ENCODE measurements at places on chromosomes 2 and 18.
A peak's percentile ranks its signal among the peaks of the same experiment; 100 is the strongest.

DNA sequence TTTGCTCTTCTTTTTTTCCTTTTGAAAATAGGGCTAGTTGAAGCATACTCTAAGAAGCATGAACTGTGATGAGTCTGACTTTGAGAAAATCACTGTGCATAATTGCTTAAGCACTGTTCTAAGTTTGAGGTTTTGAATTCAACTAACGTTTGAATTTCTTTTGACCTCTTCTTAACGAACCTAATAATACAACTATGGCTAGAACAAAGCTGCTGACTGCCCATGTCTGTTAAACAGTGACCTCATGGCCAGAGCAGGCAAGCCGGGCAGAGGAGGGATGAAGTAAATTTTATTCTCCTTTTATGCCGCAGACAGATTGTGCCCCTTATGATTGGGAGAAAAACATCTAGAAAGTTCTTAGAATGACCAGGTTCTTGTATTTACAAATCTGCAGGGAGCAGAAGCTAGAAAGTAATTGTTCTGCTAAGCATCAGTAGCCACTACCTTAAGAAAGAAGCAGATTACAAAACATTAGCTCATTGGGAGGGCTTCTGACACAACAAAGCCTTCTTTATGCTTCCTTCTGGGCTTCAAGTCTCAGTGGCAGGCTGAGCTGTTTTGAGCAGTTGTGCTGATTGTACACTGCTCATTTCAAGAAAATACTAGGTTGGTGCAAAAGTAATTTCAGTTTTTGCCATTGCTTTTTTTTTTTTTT, 97.8 kb upstream of the RASGRP3 start:
- DNase-seq = no peak

DNA sequence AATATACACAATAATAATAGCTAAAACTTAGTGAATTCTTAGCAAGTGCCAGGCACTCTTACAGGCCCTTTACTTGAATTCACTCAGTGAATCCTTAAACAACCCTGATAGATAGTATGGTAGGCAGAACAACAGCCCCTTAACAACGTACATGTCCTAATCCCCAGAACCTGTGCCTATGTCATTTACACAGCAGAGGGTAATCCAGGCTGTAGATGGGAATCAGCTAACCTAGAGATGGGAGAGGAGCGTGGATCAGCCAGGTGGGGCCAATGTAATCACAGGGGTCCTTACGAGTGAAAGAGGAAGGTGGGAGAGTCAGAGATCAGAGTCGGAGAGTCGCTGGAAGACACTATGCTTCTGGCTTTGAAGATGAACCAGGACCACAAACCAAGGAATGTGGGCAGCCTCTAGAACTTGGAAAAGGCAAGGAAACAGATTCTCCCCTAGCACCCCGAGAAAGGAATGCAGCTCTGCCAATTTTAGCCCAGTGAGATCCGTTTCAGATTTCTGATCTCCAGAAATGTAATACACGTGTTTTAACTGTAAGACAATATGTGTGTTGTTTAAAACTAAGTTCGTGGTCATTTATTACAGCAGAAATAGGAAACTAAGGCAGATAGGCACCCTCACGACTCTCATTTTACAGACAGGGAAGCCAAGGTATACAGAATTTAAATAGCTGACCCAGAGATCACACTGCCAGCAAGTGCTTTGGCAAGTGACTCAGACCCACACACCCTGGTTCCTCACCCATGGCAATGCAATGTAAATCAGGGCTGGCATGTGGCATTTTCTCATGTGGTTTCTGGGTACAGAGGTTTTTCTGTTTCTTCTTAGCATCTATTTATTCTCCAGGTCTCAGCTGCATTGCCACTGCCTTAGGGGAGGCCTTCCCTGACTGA, 68.9 kb downstream of the DOCK10 start:
- no peak for DNase-seq

GRCh38 chr2:50346629-50347357, 685.1 kb downstream of the NRXN1 start:
- DNase-seq = no peak

DNA sequence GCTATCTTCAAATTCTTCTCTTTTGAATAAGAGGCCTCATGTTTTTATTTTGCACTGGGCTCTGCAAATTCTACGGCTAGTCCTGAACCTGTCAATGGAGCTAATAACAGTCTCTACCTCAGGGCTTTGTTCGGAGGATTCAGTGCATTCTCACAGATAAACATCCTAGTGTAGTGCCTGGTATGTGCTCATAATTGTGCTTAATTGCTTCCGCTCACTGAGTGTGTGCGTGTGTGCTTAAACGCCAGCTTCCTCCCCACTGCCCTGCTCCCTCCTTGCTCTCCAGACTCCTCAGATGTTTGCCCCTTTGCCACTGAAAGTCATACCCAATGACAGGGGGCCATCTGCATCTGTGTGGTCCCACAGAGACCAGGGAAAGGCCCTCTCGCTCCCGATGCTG, 6.7 kb downstream of the GYPC start:
- no peak for DNase-seq

GRCh38 chr2:45173513-45173912, 164.3 kb upstream of the SIX2 start:
- DNase-seq = peak; percentile 84

- peak; percentile 49 for DNase-seq
Observed at GRCh38 chr2:222862106-222862908, 1.5 kb downstream of the ACSL3 start.

- DNase-seq = no peak
Observed at GRCh38 chr2:205786976-205787375, 104.7 kb downstream of the NRP2 start.

DNA sequence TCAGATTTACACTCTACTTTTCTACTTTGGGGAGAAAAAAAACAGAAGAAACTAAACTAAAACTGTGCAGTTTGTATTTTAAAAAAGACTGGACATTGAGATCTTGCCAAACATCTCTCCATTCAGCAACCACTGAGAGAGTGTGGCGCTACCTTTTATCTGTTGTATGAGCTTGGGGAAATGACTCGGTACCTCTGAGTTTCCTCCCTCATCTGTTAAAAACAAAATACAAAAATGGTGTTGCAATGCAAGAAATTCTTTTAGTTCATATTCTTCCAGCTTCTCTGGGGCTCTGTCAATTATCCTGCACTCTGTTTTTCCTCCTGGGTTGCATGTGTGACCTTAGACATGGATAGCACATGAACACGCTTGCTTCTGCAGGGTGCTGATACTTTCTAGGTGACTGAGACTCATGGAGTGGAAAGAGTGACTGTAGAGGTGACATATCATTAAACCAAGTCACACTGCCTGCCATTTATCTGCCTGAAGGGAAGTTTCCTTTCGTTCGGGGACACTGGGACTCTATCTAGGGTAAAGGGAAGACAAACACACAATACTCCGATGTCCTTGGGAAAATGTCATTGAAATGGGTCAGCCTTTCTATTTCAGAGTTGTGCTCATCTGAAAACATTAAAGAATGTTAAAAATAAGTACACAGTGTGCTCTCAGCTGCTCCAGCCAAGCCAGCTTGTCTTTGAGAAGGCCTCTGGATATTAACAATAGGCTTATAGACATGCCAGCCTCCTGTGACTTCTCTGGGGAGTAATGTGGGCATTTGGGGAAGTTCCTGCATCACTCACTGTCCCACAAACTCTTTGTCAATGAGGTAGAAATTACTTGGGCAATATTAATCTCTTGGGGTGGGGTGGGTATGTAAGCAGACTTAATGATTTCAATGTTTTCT, 91.4 kb downstream of the TRIB2 start:
- DNase-seq = no peak

DNA sequence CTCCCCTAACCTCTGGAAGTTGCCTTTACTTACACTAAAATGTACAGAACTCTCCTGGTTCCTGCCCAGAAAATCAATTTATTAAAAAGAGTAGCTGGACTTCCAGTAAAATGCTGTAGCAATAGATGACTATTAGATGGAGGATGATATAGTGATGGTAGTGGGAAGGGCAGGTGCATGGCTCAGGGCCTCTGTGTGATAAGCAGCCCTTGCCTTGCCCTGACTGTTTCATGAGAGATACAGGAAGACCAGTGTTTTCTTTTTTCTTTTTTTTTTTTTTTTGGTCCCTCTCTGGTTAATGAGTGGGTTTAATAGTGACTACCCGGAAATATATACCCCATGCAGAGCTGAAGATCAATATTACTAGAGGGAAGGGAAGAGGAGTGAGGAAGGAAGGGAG, 48.7 kb upstream of the NEDD4L start:
- DNase-seq = no peak

- DNase-seq = no peak
Observed at GRCh38 chr2:240961910-240962299, 36.5 kb upstream of the SNED1 start.

GRCh38 chr2:124959581-124959980, 934.5 kb downstream of the CNTNAP5 start:
- peak; percentile 10 for DNase-seq

- DNase-seq = peak; percentile 32
Observed at GRCh38 chr2:175769200-175769599, 232.9 kb downstream of the LNPK start.

GRCh38 chr2:28427741-28428415, 35.2 kb downstream of the FOSL2 start:
- DNase-seq = no peak

DNA sequence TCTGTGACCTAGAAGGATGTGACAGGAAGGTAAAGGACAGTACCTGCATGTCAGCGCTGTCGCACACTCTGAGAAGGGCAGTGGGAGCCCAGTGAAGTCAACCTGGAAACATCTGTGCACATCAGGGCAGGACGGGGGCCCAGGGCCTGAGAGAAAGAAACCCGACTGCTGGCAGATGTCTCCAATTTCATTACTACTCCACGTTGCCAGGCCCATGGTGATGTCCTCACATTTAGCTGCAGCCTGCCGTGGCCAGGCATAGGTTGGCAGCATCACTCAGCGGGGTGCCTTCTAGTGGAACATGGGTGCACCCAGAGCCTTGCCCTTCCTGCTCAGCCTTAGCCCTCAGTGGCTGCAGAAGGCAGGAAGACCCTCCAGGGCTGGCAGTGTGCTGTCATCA, 72.3 kb upstream of the FOSL2 start:
- no peak for DNase-seq

- DNase-seq = no peak
Observed at GRCh38 chr2:232681527-232681926, 15.6 kb upstream of the GIGYF2 start.

- no peak for DNase-seq
Observed at GRCh38 chr18:53753601-53754000, 470.9 kb downstream of the MBD2 start.

DNA sequence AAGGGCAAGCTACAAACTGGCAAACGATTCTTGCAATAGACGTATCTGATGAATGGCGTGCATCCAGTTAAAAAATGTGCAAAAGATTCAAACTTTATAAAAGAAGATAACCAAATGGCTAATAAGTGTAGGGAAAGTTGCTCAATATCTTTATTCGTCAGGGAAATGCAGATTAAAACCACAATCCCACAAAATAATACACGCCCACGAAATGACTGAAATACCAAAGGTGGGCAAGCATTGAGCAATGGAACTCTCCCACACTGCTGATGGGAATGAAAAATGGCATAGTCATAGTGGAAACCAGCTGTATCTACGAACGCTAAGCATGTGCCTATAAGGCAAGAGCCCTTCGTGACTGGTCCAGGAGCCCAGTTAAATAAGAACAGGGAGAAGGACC, 168.6 kb upstream of the SIX2 start:
- DNase-seq = peak; percentile 96

Data from fibroblast of upper back skin (primary cell).